ENCODE measurements at places on chromosomes 3 and 15. TPM values are rescaled to one million over a fixed set of nuclear protein-coding genes. Genes with fewer than 3 reads are reported as not detected.

Gene CD80
- 15.2 TPM for total RNA-seq

Gene CFAP100
- total RNA-seq: not detected

DNA sequence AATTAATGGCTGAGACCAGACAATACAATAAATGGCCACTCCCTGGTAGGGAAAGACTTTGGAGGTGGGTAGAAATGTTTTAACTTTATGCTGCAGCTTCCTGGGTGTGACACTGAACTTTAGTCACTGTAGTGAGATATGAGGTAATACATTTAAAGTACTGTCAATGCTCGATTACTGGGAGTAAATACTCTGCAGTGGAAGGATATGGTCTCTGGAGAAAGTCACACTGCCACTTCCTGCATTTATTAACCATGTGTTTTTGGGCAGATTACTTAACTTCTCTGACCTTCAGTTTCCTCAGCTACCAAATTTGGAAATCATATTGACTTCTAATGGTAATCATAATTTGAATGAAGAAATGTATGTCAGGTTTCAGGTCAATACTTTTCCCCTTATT is 317.1 kb upstream of the TGFBR2 start:
- DNase-seq: no peak

GRCh38 chr3:12758025-12758781 is 856 bp downstream of the TMEM40 start:
- no peak for DNase-seq

GRCh38 chr15:69723404-69724096 is 270.9 kb downstream of the RPLP1 start:
- no peak for DNase-seq

All from activated naive CD8-positive, alpha-beta T cell treated with anti-CD3 and anti-CD28 coated beads, Interleukin-2, amount 10 ng/mL, durations not matched to agents 7 days and 5 days (primary cell).